ENCODE measurements at places on chromosomes 4 and X.

- DNase-seq = no peak
These were observed 40.5 kb upstream of the GLRB start for GRCh38 chr4:157035471-157035870.

GRCh38 chr4:6393544-6394475 is 78.6 kb downstream of the PPP2R2C start:
- DNase-seq = no peak

DNA sequence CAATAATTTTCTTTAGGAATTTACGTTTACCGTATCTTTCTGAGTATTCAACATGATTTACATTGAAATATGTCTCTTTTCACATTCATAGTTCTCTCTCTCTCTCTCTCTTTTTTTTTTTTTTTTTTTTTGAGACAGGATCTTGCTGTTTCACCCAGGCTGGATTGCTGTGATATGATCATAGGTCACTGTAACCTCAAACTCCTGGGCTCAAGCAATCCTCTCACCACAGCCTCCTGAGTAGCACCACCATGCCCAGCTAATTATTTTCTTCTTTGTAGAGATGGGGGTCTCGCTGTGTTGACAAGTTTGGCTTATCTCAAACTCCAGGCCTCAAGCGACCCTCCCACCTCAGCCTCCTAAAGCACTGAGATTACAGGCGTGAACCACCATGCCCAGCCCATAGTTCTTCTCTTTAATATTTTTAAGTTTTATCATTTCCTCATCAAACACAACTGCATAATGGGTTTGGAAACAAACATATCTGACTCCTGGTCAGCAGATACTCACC is 9.8 kb downstream of the SRP72 start:
- no peak for DNase-seq

DNA sequence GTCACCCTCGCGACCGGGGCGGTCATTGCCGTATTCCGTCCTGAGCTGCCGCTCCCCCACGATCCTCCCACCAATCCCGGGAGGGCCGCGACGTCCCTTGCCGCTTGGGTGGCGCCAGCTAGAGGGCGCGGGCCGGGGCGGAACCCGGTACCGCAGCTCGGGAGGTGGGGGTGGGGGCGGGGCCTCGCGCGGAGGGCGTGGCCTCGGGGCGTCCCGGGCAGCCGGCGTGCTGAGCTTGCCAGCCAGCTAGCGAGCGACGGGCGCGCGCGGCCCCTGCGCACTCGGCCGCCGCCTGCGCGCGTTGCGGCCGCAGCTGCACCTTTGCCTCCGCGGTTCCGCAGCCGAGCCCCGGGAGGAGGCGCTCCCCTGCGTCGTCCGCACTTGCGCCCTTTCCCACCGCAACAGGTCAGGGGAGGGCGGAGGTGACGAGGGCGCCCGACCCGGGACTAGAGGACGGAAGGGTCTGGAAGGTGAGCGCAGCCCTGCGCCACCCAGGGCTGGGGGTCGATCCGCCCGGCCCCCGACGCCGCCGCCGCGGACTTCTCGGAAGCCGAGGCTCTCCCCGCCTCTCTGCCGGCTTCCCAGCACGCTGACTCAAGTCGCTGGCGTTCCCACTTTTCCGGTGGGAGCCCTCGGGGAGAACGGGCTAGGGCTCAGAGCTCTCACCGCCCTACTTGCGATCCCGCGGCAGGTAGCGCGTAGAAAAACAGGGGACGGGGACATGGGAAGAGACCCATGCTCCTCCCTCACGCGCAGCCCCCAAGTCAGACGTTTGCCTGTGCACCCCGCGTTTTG is at the start of gene AFF1:
Gene AFF1, plus strand, starts transcription at position 241 of the 795 bp plus-strand sequence. CDS start 13,523 bp downstream, outside the sequence.
- DNase-seq = peak; percentile 91

GRCh38 chr4:183950536-183950935 is 45.4 kb downstream of the STOX2 start:
- DNase-seq = no peak

GRCh38 chr4:161585011-161585410 is 578.8 kb downstream of the FSTL5 start:
- DNase-seq = no peak

GRCh38 chr4:59387759-59388758 is 1812.1 kb upstream of the ADGRL3 start:
- no peak for DNase-seq

DNA sequence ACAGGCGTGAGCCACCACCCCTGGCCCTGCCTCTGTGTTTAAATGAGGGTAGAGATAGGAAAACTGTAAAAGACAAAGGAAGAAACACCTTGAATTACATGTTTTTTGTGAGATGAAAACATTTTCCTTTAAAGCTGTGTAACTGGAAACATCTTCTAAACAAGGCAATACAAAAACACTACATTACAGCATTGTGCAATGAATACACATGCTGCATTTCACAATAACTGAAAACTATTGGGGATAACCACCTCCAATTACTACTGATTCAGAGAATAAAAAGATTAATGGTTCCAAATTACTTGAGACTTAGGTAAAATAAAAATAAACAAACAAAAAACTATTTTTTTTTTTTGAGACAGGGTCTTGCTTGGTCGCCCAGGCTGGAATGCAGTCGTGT is 7.6 kb upstream of the OGT start:
- DNase-seq = no peak

- no peak for DNase-seq
These were observed 1.2 kb downstream of the DCAF12L2 start for GRCh38 chrX:126164689-126165400.

DNA sequence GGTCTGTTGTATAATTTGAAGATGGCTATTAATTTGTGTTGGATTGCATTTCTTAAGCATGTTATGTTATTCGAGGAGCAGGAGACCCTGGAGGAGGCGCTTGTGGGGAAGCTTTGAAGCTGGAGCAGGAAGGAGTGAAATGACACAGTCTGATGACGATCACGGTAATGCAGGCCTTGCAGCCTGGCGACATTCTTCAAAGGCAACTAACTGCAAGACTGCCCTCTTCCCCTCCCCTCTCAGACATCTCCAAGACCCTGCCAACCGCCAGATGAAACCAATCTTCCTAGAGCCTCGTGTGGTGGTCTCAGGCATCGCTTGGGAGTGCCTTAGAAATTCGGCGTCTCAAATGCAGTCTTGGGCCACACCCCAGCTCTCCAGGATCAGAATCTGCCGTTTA is 16.1 kb downstream of the CLCN4 start:
- DNase-seq = no peak

DNA sequence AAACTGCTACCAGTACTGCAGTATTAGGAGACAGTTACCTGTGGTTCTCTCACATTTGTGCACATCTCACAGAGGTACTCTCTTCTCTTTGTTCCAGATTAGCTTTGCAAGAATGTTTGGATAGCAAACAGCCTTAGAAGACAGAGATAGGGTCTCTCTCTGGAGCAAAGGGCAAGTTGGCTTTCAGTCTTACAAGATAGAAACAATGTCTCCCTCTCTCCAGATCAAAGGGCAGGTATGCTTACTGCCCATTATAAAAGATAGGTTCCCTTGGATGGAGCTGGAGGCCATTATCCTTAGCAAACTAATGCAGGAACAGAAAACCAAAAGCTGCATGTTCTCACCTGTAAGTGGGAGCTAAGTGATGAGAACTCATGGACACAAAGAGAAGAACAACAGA is 50.2 kb upstream of the KIT start:
- no peak for DNase-seq

- no peak for DNase-seq
These were observed 1072.3 kb downstream of the RAPGEF2 start for GRCh38 chr4:160175064-160175643.

- no peak for DNase-seq
These were observed 38.0 kb downstream of the GAK start for GRCh38 chr4:893995-894705.

GRCh38 chr4:104532677-104533076 is 38.0 kb upstream of the CXXC4 start:
- no peak for DNase-seq

- no peak for DNase-seq
These were observed 772 bp downstream of the CYP4V2 start for GRCh38 chr4:186192066-186192612.

Measured in hypothalamus (tissue), 51 donors.